ENCODE measurements at places on chromosomes 5 and 9.

DNA sequence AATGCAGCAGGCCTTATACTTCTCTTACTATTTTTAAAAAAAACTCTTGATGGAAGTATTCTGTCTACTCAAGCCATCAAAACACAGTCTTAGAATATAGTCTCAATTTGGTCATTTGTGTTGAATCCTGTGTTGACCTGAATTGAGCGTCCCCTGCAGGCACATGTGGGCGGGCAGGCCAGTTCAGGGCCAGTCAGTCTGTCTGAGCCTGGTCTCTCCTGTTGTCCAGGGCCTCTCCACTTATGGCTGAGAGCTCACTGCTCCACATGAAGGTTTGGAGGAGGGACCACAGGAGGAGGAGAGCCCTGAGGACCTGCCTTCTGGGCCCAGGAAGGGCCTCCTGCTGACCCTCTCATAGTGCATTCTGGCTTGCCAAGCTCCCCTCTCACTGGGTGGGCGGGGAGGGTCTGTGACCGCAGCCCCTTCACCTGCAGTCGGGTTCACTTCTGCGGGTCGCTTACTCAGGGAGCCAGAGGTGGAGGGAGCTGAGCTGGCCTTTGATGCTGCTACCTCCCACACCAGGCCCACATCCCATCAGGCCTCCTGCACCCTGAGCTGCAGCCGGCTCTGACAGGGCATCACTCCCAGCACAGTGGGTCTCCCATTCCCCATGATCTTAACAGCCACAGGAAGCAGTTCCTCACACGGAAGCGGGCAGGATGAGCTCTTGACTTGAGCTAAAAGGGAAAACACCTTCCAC lies 178.2 kb upstream of the S1PR3 start:
- DNase-seq = no peak

DNA sequence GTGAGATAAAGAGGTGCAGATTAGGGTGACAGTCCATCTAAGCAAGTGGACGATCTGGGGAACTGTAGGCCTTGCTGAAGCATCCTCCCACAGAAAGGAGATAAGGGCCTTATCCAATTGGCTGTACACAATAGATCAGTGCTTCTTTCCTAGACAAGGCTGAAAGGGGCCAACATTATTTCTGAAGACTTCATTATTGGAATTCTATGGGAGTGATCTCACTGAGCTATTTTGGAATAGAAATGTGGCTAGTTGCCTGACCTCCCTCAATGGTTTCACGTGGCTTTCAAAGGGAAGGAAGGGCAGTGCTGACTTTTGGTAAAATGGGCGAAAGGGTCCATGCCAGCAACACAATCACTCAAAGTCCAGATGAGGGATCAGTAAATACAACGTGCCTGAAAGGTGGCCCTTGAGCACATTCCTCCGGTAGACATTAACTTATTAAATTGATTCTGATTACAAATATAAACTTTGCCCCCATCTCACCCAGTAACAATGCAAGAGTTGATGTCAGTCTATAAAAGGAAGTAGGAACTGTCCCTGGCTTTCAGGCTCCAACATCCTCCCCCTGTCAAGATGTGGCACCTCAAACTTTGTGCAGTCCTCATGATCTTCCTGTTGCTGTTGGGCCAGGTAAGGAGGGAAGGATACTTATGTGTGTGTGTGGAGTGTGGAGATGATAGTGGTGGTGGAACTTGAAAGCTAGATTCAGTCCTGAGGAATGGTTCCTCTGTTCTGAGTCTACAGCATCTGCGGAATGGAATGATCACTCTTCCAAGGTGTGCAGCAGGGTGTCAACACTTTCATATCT lies at the start of gene LEAP2:
LEAP2 (plus strand) TSS at position 550 of the 811 bp plus-strand sequence; CDS start at position 577, 27 bp downstream.
- no peak for DNase-seq

DNA sequence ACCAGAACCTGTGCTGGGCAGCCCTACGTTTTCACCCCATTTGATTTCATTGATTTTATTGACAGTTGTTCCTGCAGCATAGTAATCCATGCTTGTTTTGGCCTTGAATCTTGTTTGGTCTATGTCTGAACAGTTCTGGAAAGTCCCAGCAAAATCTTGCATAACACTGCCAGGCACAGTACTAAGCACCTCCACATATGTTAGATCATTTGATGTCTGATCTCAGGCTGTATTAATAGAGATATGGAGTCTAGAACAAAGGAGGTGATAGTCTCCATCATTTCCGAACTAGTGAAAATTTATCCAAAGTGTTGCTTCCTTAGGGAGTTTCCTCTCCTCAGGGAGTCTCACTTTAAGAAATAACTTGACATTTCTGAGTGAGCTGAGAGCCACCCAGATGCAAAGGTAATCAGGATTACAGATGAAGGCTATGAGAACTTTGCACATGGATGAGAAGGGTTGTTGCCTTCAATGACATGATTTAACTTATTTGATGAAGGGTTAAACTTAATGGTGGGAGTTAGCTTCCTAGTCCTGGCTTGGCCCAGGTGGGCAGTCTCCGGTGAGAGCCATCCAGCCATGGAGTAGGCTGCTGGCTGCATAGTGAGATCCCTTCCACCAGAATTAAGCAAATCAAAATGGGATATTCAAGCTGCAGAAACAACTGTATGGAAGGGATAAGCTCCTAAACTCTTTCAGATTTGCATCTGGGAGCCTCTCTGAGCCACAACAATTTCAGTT lies 173.8 kb upstream of the MVB12B start:
- DNase-seq = no peak

GRCh38 chr9:121735065-121735792 lies 83.8 kb downstream of the DAB2IP start:
- DNase-seq = no peak
